ENCODE measurements at places on chromosomes 5 and 9. TPM values are rescaled to one million over a fixed set of nuclear protein-coding genes. Genes with fewer than 3 reads are reported as not detected.
A peak's percentile ranks its signal among the peaks of the same experiment; 100 is the strongest.

The CATSPER3 gene
- 56.6 TPM for polyA plus RNA-seq

GRCh38 chr9:72200452-72200851 lies 51.2 kb downstream of the GDA start:
- DNase-seq: no peak

DNA sequence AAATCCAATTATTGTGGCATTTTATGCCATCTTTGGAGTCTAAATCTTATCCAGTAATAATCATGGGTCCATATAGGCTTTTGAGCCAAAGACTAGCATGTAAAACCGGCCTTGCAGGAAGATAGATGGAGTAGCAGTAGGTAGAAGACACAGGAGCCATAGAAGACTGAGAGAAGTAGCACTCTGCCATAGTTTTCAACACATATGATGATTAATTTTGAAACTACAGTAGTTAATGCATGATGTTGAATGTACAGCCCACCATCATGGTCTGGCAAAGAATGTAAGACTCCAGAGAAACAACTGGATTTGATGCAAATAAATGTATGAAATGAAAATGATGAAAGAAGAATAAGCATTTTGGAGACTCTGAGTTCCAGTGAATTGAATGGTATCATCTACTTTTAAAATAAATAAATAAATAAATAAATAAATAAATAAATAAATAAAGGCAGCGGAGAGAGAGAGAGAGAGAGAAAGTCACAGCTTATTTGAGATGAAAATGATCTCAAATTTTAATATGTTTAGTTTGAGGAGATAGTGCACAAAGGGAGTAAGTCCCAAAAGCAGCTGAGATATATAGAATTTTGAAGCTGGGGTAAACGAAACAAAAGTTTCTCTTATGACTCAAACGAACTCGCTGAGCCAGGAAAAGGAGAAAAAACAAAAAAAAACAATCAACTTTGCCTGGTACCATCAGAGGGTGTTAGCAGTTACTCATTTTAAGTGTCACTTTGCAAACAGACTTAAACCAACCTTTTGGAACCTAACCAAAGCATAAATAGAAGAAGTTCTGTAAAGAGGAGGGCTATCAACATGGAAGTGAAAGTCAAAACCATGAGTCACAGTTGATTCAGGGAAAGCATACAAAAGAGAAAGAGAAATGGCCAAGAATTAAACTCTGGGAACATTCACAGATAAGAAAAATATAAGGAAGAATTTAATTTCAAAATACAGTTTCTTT lies 388.7 kb downstream of the CETN3 start:
- no peak for DNase-seq

- DNase-seq: no peak
Observed at GRCh38 chr5:42518595-42519221, 95.5 kb downstream of the GHR start.

DNA sequence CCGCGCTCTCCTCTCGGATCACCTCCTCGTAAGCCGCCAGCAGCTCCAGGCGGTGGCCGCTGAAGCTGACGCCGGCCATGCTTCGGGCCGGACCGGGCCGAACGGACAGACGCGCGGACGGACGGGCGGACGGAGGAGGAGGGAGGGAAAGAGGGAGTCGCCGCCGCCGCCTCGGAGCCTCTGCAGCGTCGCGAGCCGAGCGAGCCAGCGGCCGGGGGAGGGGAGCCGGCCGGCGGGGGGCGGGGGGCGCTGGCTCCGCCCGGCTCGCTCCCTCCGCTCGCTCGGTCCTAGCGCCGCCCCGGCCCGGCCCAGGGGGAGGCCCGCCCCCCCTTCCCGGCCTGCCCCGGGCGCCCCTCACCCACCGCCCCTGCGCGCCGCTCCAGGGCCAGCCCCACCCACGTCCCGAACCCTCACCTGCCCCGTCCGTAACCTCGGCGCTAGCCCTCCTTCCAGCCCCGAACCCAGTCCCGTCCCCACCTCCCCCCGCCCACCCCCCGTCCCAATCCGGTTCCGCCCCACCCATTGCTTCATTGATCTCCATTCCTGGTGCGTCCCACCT lies at the start of gene DBN1:
Gene DBN1 (minus strand): TSS at position 192 of the 559 bp plus-strand sequence. CDS start 113 bp downstream, at position 79.
- DNase-seq: peak; percentile 53
